ENCODE measurements at places on chromosomes 16 and 17.

GRCh38 chr17:81906476-81907218 is 4.6 kb downstream of the PCYT2 start:
- DNase-seq = no peak

DNA sequence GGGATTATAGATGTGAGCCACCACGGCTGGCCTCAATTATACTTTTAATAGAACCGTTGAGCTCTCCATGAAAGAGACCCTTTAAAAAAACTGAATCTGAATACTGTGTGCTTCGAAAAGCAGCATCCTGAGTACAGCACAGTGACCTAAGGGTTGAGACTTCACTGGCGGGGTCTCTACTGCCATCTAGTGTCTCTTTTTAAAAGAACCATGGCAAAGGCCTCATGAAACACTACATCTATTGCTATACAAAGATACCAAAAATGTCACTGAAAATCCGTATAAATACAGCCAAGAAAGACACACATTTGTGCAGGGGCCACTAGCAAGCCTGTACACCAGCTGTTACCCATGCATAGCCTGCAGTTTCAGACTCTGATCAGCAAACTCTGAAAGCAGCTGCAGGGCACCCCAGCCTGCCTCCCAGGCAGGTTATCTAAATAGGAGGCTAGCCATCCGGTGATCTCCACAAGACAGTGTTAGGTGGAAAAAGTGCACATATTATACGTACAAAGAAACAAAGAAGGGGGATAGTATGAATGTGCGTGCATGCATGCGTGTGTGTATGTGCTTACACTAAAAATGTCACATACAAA is 35.3 kb downstream of the NPLOC4 start:
- peak; percentile 39 for DNase-seq

- DNase-seq = no peak
Measured at GRCh38 chr17:70028978-70029767, 45.9 kb upstream of the KCNJ16 start.

DNA sequence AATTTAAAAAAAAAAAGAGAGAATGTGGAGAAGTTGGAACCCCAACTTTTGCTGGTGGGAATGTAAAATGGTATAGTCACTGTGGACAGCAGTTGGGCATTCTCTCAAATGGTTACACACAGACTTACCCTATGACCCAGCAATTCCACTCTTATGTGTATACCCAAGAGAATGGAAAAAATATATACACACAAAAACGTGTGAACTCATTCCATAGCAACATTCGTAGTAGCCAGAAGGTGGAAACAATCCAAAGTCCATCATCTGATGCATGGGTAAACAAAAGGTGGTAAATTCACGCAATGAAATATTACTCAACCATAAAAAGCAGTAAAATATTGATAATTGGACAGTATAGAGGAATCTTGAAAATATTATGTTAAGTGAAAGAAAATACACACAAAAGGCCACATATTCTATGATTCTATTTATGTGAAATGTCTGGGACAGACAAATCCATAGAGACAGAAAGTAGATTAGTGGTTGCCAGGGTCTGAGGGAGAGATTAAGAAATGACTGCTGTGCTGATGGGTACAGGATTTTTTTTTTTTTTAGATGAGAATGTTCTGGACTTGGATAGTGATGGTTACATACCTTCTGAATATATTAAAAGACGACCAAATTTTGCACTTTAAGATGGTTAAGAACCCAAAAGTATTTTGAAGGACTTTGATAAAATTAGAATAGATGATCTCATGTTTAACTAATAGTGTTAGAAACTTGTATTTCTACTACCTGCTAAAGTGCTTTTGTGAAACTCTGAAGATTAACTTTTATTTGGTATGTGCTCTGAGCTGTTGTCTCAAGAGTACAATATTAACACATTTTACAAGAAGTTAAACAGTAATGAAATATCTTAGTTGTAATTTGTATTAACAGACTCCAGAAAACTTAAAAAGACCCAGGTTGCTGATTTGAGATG is 60.9 kb downstream of the MRTFB start:
- no peak for DNase-seq

DNA sequence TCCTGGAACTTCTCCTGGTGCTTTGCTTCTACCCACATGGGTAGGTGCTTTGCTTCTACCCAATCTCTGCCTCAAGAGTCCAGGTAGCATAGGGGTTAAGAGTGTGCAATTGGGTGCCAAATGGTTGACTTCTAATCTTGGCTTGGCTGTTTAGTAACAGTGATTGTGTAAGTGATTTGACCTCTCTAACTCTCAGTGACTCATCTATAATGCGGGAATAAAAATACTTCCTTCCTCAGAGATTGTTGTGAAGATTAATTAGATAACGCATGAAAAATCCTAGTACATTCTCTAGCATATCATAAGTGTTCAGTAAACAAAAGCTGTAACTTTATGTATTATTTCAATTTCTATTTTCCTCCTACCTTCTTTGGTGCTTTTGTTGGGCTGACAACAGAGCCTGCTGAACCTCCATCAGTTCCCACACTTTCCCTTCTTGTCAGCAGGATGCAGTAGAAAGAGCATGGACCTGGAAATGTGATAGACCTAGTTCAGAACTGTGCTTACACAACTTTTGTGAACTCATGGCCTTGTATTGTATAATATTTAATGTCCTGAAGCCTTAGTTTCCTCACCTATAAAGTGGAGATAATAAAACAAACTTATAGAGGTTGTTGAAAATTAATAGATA is 72.9 kb upstream of the SMIM36 start:
- DNase-seq = no peak

- no peak for DNase-seq
Measured at GRCh38 chr16:83887564-83887963, 11.4 kb upstream of the MLYCD start.

DNA sequence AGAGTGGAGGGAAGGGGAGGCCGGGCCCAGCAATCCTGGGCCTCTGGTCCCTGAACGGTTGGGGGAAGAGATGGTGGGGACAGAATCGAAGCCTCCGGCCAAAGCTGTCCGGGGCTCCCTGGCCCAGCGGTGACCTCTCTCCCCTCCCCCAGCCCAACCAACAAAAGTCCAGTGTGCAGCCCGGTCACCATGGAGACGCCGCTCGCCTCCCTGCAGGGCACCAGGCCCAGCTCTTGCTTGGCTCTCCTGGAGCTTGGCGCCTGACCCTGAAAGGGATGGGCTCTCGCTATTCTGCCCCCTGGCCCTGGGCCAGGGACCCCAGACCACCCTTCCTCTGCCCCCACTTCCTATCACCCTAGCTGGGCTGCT is 1.3 kb downstream of the METRN start:
- peak; percentile 95 for DNase-seq

GRCh38 chr17:22600644-22601298 is 908.4 kb downstream of the KCNJ18 start:
- no peak for DNase-seq

DNA sequence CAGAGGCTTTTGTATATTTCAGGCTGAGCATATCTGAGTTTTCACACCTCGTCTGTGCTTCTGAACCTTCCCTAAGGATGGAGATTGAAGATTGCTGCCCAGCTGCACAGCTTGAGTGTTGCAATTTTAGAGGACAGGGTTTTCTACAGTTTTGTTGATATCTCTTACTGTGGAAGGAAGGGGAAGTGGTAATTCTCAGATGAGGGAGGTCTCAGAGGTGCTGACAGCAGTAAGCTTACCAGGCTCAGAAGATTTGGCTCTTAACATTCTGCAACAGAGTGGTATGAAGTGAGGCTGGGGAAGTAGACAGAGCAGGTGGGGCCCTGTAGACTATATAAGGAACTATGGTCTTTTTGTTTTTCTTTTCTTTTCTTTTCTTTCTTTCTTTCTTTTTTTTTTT is 45.8 kb upstream of the ARHGAP17 start:
- DNase-seq = no peak

Measured in putamen (tissue), 1 donor.